ENCODE measurements at places on chromosomes 5 and 9. TPM values are rescaled to one million over a fixed set of nuclear protein-coding genes. Genes with fewer than 3 reads are reported as not detected.

The UGT3A1 gene
- not detected for total RNA-seq

DNA sequence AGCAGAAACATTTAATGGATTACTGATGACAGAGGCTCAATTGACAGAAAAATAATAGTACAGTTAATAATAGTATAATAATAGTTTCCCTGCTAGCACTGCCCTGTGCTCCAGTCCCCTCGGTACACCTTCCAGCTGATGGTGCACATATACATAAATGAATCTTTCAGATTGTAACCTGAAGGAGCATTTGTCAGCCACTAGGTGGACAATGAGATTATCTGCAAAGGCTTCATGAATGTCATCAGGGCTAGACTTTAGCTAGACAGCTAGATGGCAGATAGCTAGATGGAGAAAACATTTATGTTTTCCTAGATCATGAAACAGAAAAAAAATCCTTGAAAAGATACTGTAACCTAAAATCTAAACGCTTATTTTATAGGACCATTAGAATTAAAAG lies 304.4 kb upstream of the SMC2 start:
- DNase-seq: no peak

The GPR21 gene
- total RNA-seq: 1.4 TPM

The SLC36A1 gene
- 9.6 TPM for total RNA-seq

- DNase-seq: no peak
These were observed 21.1 kb downstream of the TRAF1 start for GRCh38 chr9:120905315-120906164.

DNA sequence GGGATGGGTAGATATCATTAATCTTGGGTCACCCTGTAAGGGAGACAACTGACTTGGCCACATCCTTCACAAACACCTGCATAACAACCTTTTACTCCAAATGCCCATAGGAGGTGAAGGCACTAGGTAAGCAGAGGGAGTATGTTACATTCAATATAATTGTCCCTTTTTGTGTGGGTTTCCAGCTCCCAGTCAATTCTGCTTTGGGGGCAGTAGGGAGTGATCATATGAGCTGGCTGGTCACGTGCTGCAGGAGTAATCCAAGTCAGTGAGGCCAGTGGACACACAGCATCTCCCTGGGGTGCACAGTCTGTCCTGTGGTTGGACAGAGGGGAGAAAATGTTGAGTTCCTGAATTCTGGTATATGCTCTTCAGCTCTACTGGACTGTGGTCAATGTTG lies 1.2 kb upstream of the AGXT2 start:
- no peak for DNase-seq

The RASEF gene
- total RNA-seq: 0.16 TPM

GRCh38 chr9:19281801-19282200 lies 51.3 kb downstream of the DENND4C start:
- no peak for DNase-seq

- no peak for DNase-seq
These were observed 300.8 kb upstream of the PANK3 start for GRCh38 chr5:168879929-168880328.

The PTPRD gene
- 1.5 TPM for total RNA-seq

DNA sequence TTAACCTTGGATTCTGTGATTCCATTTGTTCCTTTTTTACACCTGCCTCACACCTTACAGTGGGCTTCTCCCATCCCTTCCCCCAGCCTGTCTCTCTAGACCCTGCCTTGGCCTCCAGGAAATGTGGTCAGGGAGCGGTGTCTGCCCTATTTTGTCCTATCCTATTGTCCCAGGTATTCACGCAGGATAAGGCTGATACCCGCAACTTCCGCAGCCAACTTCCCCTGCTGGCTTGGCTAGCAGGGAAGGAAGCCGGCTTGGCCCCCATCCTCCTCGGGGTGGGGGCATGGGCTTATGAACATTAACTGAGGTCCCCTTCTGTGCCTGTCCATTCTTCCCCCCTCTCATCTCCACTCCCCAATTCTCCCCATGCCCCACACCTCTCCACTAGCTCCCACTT lies 3.5 kb downstream of the CSF1R start:
- no peak for DNase-seq

DNA sequence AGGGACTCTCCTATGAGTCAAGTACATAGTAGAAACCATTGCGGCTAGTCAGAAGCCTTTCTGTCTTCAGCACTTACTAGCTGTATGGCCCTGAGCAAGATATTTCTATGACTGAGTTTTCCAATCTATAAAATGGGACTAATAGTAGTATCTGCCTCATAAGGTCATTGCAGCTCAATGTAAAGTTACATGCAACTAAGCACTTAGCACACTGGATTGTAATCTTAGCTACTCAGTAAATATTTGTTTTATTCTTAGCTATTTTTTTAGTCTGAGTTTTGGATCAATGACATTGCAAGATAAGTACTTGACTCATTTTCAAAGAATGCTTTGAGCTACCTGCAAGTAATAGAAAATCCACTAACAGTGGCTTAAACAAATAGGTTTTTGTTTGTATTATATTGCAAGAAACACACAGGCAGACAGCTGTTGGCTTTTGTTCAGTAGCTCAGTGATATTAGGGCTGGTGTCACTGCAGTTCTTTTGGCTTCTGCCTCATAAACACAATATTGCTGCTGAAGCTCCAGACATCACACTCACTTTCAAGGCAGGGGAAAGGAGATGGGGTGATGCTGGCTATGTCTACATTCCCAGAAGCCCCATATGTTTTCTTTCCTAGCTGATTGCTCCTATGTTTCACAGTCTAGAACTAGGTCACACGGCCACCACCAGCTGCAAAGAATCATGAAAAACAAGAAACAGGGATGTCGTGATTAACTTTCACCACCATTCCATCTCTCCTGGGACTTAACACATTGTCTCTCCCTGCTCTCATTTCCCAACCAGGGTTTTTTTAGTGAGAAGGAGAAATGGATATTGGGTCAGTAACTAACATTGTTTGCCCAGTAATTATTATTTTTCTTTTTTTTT lies 26.9 kb upstream of the FAT2 start:
- DNase-seq: no peak

DNA sequence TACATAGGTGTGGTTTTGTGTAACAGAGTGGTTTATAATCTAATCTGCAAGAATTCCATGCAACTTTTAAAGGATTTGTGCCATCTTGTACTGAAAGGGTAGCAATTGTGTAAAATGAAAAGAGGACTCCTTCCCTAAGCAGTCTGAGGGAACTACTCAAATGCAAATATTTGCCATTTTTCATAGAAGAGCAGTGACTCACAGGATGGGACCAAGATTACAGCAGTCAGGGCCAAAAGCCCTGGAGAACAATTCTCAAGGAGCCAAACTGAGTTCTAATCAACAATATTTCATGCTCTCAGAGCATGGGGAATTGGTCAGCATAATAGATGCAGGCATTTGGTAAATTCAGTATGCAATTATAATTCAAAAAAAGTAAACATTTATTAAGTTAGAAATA lies 495.8 kb downstream of the CHSY3 start:
- no peak for DNase-seq

DNA sequence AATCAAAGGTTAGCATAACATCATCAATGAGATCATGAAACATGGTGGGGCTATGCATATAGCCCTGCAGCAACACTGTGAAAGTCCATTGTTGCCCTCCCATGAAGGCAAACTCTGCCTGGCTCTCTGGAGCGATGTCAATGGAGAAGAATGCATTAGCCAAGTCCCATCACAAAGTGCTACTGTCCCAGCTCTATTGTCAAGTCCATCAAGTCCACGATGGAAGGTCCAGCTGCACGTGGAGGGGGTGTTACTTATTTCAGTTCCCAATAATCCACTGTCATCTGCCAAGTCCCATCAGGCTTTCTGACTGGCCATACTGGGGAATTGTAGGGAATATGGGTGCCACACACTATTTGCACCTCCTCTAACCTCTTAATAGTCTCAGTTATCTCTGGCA lies 10.8 kb downstream of the DMAC1 start:
- DNase-seq: no peak

DNA sequence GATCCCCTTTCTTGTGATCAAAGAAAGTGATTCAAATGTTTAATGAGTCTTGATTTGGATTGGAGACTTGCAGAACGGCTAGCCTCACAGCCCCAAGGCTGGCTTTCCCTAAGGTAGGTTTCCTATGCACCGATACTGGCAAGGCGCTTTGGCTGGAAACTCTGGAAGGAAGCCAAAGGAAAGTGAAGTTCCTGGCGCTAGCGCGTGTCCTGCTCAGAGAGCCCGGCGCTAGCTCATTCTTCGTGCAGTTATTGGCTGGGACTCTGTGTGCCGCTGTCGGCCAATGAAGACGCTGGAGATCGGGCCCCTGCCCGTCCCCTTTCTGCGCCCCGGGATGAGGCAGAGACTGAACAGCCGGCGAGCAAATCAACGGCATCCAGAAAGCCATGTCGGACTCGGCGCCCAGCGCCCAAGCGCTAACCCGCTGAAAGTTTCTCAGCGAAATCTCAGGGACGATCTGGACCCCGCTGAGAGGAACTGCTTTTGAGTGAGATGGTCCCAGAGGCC lies at the start of gene PCDHGC3:
TSS of gene PCDHGC3 (plus strand) at position 342 of the 507 bp plus-strand sequence. CDS start at position 493, 151 bp downstream.
- peak; percentile 99 for DNase-seq

GRCh38 chr9:107137495-107138202 lies 145.4 kb upstream of the RAD23B start:
- DNase-seq: no peak

The CYLC2 gene
- not detected for total RNA-seq

- no peak for DNase-seq
These were observed 90.3 kb downstream of the MRPL36 start for GRCh38 chr5:1709171-1709803.

DNA sequence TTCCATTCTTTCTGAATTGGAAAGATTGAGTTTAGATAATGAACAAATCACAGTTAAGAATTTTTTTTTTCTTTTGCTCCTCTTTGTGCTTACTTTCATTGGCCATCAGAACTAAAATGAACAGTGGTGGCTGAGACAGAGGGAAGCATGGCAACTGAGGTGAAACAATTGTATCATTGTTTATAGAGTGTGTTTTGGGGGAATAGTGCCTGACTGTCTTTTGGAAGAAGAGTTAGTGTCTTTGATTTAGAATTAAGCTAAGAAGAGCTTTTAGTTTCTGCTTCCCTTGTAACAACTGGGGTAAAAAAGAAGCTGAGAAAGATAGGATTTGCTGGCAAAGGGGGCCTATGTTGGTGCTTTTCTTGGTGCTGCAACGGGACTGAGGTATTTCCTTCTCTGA lies 24.0 kb downstream of the HSD17B4 start:
- DNase-seq: no peak

DNA sequence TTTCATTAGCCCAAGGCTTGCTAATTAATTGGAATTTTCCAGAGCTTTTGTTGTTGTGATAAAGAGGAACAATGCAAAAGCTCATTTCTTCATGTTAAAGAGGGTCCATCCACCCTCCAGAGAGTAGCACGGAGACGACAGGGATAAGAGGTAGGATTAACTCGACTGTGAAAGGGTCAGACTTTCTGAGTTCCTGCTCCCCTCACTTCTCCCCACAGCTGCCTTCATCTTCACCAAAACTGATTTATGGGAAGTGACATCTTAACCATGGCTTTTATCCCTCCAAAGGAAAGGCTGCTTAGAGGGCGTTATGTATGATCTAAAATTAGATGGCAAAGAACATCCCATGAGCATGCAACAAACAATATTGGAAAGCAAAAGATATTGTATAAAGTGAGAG lies 135.5 kb downstream of the GLIS3 start:
- no peak for DNase-seq

- DNase-seq: peak; percentile 28
These were observed 42.2 kb downstream of the PSD2 start for GRCh38 chr5:139837711-139838380.

The TRPM3 gene
- 0.55 TPM for total RNA-seq

DNA sequence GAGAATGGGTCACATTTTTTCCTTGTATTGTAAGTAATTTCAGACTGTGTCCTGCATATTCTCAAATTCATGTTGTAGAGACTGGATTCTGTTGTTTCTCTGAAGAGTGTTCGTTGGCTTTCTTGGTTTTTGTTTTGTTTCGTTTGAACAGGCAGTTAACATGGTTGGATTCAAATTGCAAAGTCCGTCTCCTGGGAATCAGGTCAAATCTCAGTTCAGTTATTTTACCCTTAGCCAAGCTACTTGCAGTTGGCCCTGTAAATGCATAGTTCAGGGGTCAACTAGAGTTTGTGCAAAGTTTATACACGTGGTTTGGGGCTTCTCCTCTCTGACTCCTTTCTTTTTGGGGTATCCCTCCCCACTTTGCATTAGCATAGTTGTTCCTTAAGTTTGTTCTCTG lies 21.7 kb upstream of the FBXW11 start:
- DNase-seq: no peak

- no peak for DNase-seq
These were observed 1093.3 kb upstream of the CDH6 start for GRCh38 chr5:30100148-30100713.

DNA sequence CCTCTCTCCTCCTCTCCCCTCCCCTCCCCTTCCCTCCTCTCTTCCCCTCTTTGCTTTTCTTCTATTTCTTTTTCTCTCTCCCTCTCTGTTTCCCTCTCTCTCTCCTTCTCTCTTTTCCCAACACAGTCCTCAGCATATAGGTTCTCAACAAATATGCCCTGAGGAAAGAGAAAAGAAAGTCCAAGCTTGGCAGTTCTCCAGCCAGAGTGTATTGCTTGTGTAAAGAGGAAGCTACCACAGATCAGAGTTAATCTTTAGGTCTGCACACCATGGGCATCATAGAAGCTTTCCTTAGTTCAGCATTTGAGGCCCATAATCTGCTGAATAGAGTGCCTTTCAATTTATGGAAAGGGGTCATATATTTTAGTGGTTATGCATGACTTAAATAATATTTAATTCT lies 382.8 kb upstream of the WWC1 start:
- DNase-seq: no peak

The PAPPA gene
- 3.6 TPM for total RNA-seq

DNA sequence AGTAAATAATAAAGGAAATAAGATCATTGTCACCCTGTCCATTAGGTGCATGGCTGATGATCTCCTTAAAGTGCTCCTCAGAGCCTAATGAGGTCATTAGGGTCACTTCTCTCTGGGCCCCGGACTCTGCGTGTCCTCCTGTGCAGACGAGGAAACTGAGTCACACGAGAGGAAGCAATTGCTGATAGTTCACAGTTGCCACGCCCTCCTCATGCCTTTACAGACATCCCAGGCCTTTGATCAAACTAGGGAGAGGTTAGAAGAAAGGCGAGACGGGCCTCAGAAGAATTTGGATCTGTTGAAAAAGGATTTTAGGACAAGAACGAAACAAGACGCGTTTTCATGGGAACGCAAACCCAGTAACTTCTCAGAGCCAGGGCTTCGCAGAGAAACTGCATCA lies 32.0 kb upstream of the MSX2 start:
- no peak for DNase-seq

DNA sequence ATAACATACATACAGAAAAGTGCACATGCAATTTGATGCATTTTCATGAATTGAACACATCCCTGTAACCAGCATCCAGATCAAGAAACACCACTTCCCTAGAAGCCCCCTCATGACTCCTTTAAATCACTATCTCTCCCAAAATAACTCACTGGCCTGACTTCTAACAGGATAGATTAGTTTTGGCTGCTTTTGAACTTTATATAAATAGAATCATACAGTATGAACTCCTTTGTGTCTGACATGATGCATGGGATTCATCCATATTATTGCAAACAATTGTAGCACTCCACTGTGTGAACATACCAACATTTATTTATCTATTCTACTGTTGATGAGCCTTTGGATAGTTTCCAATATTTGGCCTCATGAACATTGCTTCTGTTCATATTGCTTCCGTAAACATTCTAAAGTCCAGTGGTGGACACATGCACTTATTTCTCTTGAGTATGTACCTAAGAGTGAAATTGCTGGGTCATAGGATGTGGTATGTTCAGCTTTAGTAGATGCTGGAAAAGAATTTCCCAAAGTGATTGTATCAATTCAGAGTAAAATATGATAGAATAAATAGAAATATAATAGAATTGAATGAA lies 148.7 kb upstream of the GDNF start:
- DNase-seq: no peak

GRCh38 chr9:135504262-135505243 lies 4.1 kb downstream of the MRPS2 start:
- DNase-seq: peak; percentile 74

The CYSTM1 gene
- 39.7 TPM for total RNA-seq

The EIF4E1B gene
- not detected for total RNA-seq

Measured in sigmoid colon (tissue), 7 donors.